ENCODE measurements at places on chromosomes 16 and 17.

DNA sequence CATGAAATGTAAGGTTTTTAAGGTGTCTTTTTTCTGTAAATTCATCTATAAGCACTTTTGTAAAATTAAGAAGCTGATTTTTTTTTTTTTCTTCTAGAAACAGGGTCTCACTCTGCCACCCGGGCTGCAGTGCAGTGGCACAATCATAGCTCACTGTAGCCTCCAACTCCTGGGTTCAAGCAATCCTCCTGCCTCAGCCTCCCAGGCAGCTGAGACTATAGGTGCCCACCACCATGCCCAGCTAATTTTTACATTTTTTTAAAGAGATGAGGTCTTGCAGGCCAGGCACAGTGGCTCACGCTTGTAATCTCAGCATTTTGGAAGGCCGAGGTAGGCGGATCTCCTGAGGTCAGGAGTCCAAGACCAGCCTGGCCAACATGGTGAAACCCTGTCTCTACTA, 4.5 kb upstream of the CYB5B start:
- no peak for DNase-seq

DNA sequence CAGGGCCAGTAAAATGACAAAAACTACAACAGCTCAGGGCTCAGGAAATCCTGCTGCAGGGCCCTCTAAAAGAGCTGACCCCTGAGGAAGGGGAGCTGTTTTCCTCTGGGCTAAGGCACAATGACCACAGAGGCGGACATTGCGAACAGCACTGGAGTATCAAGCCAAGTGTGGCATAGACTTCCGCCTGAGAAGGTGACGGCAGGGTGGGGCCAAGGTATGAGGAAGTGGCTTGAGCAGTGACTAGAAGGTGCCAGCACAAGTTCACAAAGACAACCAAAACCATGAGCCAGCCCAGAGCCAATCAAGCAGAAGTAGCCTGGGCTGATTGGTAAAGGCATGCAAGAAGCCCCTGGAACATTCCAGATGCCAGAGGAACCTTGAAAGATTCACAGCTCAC, 13.9 kb downstream of the ERN2 start:
- no peak for DNase-seq

DNA sequence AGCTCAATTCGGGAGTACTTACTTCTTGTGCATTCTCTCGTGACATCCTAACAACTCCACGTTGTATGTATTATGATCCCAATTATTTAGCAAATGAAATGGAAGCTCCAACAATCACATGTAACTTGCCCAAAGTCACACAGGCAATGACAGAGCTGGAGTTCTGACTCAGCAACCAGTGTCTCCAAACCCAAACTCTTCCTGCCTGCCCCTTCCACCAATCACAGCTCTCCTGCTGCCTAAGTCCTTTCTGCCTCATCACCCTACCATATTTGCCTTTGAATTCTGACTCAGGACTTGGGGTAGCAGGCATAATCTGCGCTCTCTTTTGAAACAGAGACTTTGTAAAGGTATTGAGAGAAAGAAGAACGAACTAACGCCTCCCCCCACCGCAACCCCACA, 245.2 kb upstream of the MAF start:
- DNase-seq, result no peak

- DNase-seq, result no peak
Observed at GRCh38 chr17:1083451-1084187, 86.7 kb downstream of the TIMM22 start.

DNA sequence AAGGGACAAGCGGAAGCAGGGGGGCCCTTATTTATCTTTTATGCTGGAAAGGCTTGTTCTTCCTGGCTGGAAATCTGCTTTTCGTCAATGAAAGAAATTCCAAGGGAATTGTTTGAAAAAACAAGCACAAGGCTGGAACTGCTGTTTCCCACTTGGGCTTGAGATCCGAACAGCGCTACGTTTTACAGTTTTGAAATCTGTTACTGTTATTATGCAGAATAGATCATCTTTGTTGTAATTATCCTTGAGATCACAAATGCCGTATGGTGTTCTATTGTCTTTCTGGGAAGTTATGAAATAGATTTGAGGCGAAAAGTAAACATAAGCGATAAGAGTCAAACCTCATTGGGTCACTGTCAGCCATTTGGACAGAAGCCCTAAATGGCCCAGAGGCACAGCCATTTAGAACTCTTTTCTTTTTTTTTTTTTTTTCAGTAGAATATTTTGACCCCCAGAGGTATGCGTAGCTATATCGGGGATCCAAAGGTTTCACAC, 223.3 kb downstream of the IRX3 start:
- no peak for DNase-seq

- no peak for DNase-seq
Observed at GRCh38 chr16:89695875-89696669, 5.4 kb downstream of the SPATA2L start.
